ENCODE measurements at places on chromosomes 4 and X.
A peak's percentile ranks its signal among the peaks of the same experiment; 100 is the strongest.

- no peak for DNase-seq
These were observed 3.8 kb downstream of the HPGDS start for GRCh38 chr4:94338681-94339351.

DNA sequence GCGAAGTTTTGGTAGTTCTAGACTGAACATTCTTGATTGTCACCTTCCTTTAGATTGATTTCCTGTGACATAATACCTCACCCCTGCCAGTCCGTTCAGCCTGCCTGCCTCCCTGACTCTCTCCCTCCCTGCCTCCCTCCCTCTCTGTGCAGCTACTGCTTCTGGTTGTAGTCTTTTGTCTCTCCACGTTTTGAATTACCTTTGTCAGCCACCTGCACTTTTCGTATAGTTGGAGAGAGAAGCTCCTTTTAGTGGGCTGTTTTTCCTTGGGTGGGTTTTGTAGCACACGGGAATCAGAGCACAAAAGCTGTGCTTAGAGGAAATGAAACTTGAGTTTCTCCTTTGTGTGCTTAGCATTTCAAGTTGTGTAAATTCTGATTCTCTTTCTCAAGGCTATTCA lies 32.6 kb upstream of the MSMO1 start:
- DNase-seq, result peak; percentile 3

DNA sequence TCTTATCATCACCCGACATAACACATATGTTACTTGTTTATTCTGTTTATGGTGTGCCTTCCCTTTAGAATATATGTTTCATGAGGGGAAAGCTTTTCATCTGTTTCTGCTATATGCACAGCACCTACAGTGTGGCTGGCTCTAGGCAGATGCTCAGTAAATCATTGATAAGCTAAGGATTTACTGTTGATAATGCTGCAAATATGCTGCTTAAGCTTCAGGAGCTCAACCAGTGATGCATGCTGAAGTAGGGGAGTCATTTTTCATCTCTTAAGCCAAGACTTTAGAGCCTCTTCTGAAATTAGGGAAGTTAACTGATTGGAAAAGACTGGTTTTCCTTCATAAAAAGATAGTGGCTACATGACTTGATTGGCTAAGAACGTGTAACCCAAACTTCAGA lies 16.4 kb downstream of the FAT4 start:
- DNase-seq, result no peak

- no peak for DNase-seq
These were observed 34.2 kb downstream of the PKD2 start for GRCh38 chr4:88041626-88042025.

DNA sequence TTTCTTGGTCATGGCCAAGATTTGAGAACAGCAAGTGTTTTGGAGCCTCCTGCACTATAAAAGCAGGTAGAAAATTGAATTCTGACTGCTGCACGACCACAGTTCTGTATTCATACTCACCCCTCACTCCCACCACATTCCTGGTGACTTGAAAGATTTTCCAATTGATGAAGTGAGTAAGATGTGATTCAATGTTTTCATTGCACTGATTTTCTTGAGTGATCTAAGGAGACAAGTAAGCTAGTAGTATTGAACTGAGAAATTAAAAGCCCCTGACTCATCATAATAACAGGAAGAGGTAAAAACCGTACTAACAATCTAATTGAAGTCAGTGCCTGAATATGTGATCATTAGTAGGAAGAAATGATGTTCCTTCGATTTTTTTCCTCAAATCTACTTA lies 6.1 kb upstream of the SEC24D start:
- DNase-seq, result no peak

DNA sequence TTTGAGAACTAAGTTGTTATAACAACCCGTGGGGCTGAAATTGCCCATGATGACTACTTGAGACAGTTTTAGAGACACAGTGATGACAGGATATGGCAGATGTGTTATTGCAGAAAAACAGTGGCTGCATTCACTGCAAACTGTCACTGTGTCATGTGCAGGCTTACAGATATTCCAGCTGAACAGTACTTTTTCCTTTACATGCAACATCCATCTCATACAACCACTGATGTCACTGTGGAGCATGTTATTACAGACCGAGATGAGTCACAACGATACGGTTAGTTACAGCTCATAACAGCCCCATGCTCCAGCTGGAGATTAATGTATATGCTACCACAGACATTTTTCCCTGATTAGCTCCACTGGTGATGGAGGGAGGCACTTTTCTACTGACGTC lies 207.4 kb downstream of the TMA16 start:
- no peak for DNase-seq

- DNase-seq, result no peak
These were observed 425.7 kb upstream of the FAT1 start for GRCh38 chr4:187149229-187149945.
